GM13977 (cell line): ENCODE measurements at places on chromosomes 4 and X.

DNA sequence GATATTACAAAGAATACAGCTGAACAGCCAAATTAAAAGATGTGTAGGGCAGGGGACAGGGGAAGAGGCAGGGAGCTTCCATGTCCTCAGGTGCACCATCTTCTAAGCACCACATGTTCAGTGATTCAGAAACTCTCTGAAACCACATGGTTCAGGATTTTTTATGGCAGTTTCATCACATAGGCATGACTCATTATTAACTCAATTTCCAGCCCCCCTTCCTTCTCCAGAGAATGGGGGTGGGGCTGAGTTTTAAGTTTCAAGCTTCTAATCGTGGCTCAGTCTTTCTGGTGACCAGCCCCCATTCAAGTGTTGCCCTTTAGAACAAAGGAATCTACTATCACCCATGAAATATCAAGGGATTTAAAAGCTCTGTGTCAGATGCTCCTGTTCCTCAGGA lies 317.8 kb upstream of the GALNT7 start:
- DNase-seq, result no peak

- DNase-seq, result no peak
Observed at GRCh38 chr4:15344041-15344440, 83.8 kb upstream of the C1QTNF7 start.

DNA sequence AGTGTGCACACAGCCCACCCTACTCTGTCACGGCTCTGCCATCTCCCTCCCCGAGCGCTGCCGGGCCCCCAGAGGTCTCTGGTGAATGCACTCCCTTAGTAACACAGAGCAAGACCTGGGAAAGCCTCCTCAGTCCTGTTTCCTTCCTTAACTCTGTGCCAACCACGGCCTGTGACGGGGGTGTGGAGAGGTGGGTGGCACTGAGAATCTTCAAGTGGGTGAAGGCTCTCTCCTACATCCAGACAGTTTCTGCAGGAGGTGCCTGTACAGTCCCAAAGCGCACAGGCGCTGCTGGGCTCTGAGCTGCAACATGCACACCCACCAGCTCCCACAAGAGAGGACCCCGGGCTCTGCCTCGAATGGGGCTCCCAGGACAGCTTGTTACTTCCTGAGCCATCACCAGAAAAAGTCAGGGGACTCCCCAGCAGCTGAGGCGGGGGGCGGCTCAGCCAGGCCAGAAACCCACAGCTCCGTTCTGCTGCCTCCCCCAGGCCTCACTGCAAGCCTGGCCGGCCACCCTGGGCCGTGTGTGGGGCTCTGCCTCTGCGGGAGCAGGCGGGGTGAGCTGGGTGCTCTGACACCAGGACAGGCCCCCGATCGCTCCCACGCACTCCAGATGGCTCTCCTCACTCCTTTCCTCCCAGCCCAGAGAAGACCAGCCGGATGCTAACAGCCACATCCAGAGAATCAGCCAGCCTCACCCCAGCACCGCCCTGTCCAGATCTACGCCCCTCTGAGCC lies 29.7 kb downstream of the FAM53A start:
- no peak for DNase-seq

DNA sequence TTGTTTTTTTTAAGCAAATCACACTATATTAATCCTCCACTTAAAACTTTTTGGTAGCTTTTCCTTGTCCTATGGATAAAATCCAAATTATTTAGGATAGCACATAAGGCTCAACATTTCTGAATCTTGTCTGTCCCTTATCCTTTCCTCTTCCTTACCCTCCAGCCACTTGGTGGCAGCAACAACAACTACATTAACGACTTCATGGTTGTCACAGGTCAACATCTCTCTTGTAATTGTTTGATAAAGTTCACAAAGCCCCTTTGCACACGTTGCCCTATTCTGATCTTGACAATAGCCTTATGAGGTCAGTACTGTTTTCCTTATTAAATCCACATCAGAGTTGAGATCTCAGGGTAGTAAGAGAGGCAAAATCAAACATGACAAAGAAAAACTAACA lies 269.0 kb upstream of the PABPC4L start:
- DNase-seq, result no peak

- DNase-seq, result peak; percentile 20
Observed at GRCh38 chrX:148501386-148502066, 1.1 kb downstream of the AFF2 start.

DNA sequence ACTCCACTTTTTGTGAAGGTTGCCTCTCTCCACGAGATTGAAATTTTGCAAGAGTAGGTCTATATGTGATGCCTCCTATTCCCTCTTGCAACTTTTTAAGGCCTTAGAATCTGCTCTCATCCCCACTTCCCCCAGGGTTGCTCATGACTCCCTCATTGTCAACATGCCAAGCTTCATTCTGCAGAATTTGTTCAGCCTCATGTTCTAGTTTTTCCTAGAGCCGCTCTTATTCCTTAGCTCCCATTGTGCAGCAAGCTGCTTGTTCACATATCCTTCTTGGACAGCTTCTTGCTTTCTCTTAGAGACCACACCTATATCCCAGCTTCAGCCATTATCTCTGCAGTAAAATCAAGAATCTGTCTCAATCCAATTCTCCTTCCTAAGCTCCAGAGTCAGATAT lies 82.4 kb downstream of the CNGA2 start:
- no peak for DNase-seq

DNA sequence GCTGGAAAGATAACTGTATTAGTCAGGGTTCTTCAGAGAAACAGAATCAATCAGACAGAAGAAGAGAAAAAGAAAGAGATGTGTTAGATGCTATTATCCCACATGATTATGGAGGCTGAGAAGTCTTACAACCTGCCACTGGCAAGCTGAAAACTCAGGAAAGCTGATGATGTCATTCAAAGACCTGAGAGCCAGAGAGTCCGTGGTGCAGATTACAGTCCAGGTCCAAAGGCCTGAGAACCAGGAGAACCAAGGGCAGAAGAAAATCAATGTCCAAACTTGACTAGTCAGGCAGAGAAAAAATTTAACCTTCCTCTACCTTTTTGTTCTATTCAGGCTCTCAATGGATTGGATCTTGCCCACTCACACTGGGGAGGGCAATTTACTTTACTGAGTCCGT lies 172.5 kb downstream of the QDPR start:
- no peak for DNase-seq

GRCh38 chr4:112853662-112854256 lies 195.7 kb upstream of the ANK2 start:
- no peak for DNase-seq

DNA sequence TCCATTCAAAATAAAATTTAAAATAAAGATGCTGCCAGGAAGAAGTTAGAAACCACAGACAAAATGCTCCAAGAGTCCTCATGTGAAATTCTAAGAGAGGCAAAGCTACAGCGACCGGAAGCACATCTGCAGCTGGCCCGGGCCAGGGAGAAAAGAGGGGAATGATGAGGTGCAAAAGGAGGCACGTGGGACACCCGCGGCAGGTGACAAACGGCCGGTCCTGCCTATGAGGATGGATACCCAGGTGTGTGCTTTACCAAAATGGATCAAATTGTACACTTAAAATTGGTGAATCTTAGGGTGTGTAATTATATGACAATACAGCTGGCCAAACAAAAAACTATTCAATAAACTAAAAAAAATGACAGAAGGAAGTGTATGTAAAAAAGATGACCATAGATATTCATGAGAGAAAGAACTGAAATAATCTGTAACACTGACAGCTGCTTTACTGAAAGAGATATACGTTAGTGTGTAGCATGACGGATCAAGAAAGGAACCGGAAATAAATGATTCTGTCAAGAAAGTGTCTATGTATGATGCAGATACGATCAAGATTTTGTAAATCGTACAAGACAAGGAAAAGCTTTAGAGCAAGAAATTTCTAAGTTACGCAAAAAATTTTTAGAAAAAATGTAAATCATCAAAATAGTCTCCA lies 29.5 kb downstream of the PPP2R3B start:
- no peak for DNase-seq

DNA sequence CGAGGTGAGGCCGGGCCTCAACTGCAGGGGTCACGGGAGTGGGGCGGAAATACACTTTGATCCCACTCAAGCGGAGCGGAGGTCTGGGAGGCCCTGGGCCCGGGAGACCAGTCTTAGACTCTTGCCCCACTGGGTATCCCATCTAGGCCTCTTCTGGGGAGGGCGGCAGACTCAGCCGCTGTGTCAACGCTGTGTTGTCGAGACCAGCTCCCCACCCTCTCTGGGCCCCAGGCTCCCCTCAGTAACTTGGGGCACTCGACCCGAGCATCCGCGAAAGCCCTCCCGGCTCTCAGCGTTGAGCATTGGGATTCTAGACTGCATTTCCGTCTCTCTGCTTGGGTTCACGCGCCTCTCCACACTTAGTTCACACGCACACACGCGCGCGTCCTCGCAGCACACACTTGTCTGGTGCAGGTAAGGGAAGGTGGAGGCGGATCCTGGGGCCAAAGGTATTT lies 1.7 kb downstream of the NKX3-2 start:
- peak; percentile 40 for DNase-seq

DNA sequence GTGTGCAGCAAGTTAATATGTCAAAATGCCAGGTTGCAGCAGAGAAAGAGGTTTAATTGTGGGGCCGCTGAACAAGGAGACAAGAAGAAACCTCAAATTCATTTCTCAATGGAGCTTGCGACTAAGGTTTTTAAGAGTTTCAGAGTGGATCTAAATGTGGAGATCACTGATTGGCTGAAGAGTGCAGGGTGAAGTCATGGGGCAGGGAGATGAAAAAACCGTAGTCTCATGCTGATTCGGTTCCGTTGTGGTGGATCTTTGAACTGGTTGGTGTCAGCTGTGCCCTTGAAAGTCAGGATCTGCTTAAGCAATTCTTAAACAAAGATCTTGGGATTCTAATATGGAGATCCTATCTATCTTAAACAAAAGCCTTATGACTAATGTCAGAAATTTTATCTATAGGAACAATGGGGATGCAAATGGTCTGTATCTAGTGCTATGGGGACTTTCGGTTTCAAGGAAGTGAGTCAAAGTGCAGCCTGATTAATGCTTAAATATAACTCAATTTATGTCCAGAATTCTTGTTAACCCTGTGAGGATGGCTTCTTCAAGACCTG lies 173.9 kb upstream of the CENPE start:
- DNase-seq, result no peak

- peak; percentile 77 for DNase-seq
Observed at GRCh38 chr4:83074086-83074704, 39.2 kb downstream of the COPS4 start.
